ENCODE measurements at places on chromosomes 12 and 14.

DNA sequence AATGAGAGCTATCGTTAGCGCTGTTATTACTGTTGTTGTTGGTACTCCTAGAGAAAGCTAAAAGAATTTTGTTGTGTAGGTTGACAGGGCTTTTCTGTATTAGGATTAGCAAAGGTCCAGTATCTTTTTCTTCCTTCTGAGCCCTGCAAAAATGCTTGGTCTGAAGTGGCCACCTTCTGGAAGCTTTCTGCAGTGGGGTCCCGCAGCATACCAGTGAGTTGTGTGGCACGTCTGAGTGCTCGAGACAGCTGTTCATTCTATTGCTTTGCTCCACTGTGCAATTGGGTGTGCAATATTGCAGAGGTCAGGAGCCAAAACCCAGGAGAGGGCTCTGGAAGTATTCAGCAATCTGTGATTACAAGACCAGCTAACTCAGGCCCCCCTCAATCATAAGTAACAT, 57.1 kb downstream of the CCDC60 start:
- no peak for DNase-seq

DNA sequence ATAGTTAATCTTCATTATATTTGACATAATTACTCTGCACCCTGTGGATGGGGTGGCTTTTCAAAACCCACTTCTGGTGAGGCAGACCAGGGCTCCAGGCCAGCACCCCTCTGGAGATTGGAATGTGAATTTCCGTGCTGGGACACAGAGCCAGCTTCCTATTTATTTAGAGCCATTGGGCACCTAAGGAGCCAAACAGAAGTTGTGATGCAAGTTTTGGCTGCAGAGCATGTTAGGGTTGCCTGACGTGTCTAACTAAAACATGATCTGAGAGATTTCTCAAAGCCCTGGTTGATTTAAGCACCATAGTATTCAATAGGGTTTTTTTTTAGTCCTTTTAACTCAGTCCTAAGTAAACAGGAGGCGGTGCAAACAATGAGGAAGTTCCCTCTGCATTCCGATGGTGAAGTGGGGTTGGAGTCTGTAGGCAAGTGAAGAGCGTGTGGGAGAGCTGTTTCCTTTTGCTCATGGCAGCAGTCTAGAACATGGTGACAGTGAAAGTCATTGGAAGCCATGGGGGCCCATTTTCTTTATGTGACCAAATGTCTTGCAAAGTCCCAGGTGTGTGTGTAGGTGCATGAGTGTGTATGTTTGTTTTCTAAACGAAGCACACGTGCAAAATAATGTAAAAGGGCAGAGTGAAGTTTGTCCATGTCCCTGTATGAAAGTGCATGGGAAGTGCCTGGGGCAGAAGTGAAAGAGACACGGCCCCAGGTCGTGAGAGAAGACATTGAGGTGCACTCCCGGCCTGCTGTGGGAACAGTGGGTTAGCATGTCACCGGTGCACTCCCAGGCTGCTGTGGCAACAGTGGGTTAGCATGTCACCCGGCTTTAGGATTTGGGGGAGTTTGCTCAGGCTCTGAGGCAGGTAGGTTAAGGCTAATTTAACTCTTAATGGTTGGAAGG, 117.7 kb downstream of the PRKCH start:
- DNase-seq, result no peak

DNA sequence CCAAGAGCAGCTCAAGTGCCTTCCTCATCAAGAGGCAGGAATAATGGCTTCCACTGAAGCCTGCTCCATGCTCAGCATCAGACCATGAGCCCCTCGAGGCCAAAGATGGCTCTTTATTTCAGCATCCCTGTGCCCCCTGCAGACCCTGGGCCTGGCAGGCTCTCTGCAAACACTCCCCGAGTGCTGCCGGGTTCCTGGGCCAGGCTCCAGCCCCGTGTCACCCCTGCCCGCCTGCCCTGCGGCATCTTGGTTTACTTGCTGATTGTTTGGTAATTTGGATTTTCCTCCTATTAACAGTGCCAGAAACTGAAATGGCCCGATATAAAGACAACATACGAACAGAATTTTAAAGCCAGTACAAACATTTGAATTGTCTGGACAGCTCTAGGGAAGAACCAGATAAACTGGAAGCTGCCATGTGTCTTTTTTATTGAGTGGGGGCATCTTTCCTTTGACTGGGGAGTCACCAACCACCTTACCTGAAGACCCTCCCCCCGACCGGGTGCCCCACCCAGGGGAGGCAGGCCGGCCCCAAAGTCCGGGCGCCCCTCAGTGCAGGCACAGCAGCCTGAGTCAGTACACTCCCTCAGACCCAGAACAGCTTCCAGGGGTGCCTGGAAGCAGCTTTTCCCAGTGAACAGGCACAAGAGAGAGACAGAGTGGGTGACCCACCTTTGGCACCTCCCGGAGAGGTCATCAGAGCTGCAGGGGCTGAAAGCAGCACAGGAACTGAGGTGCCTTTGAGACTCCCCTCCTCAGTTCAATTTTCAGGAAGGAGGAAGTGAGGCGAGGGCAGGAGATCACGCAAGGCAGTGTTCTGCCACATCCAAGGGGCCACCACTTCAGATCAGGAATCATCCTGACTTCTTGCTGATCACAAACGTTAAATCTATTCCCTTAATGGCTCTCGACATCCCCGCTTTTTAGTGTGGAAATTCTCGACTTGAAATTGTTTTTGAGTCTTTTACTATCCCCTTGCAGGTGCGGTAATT, 30.6 kb downstream of the ITPK1 start:
- DNase-seq, result no peak

DNA sequence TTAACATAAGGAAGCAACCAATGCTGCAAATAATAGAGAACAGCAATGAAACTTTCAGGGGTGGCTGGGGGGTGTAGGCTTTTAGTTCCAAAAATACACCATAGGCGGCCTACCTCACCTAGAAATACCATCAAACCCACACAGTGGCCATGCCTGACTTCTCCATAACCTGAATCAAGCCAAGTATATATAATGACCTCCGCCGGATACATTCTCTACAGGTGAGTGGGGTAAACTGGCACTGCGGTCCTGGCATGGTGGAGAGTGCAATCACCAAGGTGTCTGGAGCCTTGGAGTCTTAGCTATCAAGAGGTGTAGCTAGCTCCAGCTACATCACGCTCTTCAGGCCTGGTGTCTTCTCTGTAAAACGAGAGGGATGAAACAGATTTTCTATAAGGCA, 1.2 kb downstream of the ZBTB25 start:
- no peak for DNase-seq

DNA sequence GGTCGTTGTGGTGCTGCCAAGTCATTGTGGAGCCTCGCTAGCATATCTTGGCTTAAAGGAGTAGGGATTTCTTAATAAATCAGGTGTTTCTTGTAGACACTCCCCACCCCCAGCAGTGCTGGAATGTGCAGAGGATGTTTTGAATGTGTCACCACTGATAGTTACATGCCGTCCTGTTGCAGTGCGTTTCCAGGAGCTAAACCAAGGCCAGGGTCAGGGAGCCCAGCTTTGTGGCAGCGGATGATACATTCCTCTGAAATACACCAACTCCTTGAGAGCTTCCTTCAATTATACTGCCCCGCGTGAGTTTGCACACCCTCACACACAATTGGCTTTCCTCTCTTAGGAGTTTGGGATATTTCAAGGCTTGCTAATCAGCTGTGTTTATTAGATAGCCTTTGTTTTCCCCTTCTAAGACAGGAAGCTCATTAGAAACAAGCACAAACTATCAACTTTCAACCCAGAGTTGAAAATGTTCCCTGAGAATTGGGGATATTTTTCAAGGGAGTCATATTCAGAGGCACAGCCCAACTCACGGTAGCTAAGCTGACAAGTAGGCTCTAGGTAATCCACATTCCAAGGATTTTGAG, 154.9 kb downstream of the C12orf75 start:
- DNase-seq, result no peak
